Activated gamma-delta T cell (primary cell): ENCODE measurements at places on chromosomes 1 and 21.

GRCh38 chr1:214416417-214416816 is 135.0 kb downstream of the PTPN14 start:
- DNase-seq, result no peak

DNA sequence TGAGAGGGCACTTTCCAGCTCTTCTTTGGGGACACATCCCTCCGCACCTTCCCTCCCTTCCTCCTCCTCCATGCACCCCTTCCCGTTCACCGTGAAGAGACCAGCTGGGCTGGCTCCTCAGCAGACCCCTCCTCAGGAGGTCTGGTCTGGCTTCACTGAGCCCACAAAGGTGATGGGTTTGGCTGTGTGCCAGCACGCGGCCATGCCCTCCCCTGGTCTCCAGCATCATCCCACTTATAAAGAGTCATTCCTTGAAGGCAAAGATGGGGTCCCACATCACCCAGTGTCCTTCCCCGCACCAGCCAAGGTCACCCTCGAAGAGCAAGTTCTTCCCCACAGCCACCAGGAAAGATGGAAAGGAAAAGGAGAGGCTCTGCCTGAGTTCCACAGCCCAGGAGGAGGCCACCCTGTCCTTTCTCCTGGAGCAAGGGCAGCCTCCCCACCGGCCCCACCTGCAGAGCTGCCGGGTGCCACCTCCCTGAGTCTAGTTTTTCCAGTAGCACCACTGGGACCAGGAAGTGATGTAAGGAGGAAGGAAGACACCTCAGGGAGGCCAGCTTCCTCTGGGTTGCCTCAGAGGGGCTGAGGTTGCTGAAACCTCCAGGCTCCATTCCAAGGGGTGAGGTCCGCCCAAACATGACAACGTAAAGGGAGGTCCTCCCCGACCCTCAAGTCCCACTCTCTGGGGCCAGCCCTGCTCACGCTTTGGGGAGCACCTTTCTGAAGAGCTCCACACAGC is 32.7 kb downstream of the RIPK4 start:
- DNase-seq, result no peak

DNA sequence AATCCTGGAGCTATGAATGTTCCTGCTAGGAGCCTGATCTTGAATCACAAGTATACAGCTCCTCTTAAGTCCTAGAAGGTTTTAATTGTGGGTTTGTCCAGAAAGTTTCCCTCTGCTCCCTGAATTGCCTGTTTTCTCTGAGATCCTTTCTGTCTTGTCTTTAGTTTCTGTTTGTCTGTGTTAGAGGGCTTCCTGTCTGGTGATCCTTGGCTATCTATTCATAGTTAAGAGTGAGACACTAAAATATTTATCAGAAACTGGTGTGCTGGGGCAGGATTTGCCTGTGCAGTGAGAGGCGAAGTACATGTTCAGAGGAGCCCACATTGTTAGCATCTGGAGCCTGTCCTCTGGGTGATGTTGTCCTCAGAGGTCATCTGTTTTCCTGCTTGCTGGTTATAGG is 45.4 kb downstream of the ETS2 start:
- DNase-seq, result no peak

- no peak for DNase-seq
Measured at GRCh38 chr1:34914958-34915357, 14.5 kb downstream of the DLGAP3 start.

GRCh38 chr1:94962409-94963265 is 35.7 kb upstream of the CNN3 start:
- no peak for DNase-seq

DNA sequence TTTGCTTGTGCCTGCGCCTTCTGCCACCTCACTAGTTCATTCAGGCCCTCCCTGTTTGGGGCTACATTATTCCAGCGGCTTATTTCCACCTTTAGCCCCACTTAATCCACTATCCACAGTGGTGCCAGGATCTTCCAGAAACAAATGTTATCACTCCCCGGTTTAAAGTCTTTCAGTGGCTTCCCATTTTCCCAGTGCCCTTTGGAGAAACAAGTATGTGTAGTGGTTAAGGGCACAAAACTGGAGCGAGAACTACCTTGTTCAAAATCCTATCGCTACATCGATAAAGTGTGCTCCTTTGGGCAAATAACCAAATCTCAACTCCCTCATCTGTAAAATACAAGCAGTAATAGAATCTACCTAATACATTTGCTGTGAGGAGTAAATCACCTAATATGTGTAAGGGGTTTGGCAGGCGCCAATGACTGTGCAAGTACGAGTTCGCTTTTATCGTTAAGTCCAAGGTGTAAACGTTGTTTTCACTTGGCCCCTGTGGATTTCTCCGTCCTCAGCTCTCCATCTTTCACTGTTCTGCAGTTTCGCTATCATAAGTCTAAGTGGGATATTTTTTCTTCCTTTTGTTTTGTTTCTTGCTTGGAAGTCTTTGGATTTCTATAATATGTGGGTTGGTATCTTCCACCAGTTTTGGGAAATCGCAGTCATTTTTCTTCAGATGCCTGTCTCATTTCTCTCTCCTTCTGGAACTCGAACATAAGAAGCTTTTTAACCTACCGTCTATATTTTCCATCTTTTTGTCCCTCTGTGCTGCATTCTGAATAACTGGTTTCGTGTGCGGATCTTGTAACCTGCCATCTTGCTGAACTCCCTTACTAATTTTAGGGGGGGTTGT is 844 bp upstream of the MEAF6 start:
- no peak for DNase-seq

- no peak for DNase-seq
Measured at GRCh38 chr1:87915771-87916170, 587.1 kb downstream of the LMO4 start.

DNA sequence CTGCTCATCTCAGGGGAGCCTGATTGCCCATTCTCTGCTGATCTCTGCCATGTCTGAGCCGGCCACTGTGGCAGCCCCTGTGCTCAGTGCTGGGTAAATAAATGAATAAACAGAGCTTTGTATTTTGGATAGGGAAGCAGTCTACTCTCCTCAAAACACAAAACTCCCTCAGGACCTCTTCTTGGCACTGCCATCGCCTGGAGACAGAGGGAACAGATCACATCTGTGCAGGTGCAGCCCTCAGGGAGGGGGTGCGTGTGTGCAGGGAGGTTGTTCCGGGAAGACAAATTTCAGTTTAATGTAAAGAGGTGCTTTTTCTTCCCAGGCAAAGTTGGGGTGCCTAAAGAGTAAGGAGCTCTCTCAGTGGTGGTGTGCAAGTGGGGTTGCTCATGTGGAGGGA is 7.7 kb upstream of the FAM167B start:
- no peak for DNase-seq

DNA sequence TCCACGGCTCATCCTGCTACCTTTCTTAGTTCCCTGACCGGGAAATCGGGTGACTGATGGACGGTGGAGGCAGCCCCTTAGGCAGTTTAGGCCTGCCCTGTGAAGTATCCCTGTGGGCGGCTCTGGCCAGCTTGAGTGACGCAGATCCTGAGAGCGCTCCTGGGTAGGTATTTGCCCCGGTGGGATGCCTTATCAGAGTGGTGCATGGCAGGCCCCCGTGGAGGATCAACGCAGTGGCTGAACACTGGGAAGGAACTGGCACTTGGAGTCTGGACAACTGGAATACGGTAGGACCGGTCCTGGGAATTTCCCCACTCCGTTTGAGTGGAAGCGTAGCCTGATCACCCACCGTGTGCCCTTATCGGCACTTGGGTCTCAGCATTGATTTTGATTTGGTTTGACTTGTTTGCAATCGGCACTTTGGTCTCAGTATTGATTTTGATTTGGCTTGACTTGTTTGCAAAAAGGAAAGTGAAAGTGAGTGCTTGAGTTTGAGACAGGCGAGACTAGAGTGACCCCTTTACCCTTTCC is 15.2 kb downstream of the PLA2G2F start:
- no peak for DNase-seq

GRCh38 chr1:8097077-8097799 is 71.1 kb upstream of the ERRFI1 start:
- DNase-seq, result no peak

- DNase-seq, result no peak
Measured at GRCh38 chr1:193060406-193060805, 994 bp downstream of the RO60 start.

DNA sequence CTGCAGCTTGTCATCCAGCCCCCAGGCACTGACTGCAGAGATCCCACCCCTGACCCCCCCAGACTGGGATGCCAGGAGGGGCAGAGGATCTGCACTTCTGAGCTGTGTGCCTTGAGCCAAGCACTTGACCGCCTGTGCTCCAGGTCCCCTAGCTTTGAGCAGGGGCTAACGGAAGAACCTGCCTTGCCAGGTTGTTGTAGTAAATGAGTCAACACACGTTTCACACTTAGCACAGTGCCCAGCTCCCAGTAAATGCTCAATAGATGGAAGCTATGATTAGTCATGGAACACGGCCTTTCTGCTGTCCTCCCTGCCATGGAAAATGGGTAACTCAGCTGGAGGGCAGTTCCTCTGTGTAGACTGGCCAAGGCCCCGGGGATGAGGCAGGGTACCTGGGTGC is 24.1 kb downstream of the IFFO2 start:
- DNase-seq, result no peak

GRCh38 chr1:6141592-6141991 is 38.5 kb downstream of the CHD5 start:
- DNase-seq, result no peak

DNA sequence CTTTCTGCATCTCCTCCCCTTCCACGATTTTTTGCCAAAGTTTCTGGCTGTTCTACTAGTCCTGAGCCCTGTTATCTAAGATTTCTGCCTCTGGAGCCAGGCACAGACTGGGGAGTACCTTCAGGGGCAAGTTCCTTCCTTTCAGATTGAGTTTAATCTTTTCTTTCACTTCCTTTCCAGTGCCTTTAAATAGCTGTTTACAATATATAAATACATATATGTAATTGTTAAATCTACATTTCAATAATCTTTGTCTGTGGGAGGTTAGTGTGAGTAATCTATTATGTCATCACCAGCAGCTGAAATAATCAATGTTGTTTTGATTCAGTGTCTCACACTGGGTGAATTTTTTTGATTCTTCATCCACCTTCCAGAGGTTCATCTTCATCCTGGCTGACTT is 31.8 kb downstream of the DIPK1A start:
- no peak for DNase-seq

- DNase-seq, result no peak
Measured at GRCh38 chr1:216907100-216907499, 183.9 kb upstream of the ESRRG start.

DNA sequence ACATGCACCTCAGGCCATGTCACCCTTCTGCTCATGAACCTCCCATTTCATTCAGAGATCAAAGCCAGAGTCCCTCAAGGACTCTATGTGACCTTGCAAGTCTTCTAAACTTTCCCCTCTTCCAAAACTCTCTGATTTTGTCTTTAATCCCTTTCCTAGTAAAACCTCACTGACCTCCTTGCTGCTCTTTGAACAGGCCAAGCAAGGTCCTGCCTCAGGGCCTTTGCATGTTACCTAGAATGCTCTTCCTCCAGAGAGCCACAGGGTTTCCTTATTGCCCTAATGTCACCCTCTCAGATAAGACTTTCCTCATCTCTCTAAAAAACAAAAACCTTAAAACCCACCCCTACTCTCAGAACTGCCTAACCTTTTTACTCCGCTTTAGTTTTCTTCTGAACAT is 26.6 kb downstream of the IL23R start:
- no peak for DNase-seq

GRCh38 chr1:175877939-175878737 is 134.7 kb upstream of the TNR start:
- DNase-seq, result no peak

- DNase-seq, result no peak
Measured at GRCh38 chr1:94608142-94608851, 66.7 kb upstream of the F3 start.

DNA sequence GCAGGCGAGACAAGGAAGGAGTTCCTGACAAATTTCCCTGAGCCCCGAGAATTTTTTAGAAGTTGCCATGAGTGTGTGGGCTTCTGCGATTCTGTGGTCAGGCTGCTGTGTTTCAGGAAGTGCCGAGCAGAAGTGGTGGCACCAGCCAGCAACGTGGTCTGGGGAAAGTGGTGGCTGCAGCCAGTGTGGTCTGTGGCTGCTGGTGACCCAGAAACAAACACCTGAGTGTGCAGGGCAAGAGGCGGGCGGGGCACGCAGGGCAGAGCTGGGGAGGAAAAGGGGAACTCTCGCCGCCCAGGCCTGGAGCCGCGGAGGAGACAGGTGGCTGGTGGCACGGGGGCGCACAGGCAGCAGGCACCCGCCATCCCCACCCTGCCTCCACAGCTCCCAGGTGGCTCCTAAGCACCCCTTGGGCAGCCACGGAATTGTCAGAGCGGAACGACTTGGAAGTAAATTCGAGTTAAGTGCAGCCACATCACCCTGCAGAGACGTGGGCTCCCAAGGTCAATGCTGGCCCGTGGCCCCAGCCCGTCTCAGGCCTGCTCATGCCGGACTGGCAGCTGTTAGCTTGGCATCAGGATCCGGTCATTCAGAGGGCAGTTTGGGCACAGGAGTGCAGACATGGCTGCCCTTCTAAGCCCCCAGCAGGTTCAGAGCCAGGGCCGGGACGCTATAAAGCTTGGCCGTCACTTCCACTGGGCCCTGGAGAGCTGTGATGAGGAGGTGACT is 25.1 kb downstream of the PRDM16 start:
- no peak for DNase-seq

- no peak for DNase-seq
Measured at GRCh38 chr1:86546787-86547221, at the start of gene CLCA4. Gene CLCA4, plus strand, starts transcription at chr1:86547078. Its CDS starts 42 bp downstream, at chr1:86547120.

- DNase-seq, result no peak
Measured at GRCh38 chr1:57344265-57344664, 79.6 kb downstream of the DAB1 start.

GRCh38 chr21:43269440-43269839 is 100.6 kb downstream of the CRYAA start:
- no peak for DNase-seq

GRCh38 chr21:32599091-32599490 is 13.1 kb downstream of the CFAP298 start:
- no peak for DNase-seq

GRCh38 chr1:107479865-107480350 is 339.1 kb downstream of the NTNG1 start:
- DNase-seq, result no peak

DNA sequence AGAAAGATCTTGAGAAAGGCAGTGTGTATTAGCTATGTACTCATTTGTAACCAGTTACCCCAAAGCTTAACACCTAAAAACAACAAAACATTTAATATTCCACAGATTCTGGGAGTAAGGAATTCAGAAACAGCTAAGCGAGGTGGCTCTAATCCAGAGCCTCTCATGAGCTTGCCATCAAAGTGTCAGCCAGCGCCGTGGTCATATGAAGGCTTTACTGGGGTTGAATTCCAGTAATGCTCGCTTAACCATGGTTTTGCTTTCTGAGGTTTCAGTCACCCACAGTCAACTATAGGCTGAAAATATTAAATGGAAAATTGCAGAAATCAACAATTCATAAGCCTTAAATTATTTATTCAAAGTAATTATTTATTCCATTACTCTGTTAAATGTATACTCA is 101.8 kb downstream of the CLIC6 start:
- no peak for DNase-seq

- DNase-seq, result no peak
Measured at GRCh38 chr1:23902321-23903278, 10.6 kb downstream of the CNR2 start.

- peak; percentile 23 for DNase-seq
Measured at GRCh38 chr1:234842726-234843641, 233.0 kb upstream of the IRF2BP2 start.

GRCh38 chr1:75233302-75233929 is 99.2 kb downstream of the LHX8 start:
- DNase-seq, result no peak
